Activated T-cell treated with anti-CD3 and anti-CD28 coated beads, Interleukin-2, amount 50 U/mL, for 48 hours (primary cell): ENCODE measurements at places on chromosomes 1 and 21.
A peak's percentile ranks its signal among the peaks of the same experiment; 100 is the strongest.

DNA sequence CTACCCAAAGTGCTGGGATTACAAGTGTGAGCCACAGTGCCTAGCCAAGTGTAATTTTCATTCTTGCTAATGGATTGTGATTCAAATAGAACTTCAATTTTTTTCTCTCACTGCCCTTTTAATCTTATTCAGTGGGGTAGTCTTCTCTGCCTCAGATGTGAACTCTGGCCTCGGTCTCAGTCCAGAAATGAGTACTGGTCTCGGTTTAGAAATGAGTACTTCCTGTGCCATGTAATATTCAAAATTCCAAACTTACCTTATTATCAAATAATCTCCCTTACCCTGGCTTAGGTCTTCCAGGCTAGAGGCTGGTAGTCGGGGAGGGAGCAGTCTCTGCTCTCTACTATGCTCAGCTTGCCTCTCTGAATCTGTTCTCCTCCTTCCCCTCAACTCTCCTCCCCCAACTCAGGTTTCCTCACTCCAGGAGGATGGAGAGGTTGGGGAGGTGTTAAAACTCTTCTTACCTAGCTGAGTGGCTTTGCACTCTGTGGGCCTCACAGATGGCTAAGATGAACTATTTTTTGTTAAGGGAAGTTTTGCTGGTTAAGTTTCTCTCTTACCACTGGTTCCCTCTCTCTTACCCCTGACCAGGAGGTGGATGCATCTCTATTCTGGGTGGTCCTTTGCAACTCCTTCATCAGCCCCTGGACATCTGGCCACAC is 4.8 kb upstream of the SLAMF9 start:
- DNase-seq = no peak

DNA sequence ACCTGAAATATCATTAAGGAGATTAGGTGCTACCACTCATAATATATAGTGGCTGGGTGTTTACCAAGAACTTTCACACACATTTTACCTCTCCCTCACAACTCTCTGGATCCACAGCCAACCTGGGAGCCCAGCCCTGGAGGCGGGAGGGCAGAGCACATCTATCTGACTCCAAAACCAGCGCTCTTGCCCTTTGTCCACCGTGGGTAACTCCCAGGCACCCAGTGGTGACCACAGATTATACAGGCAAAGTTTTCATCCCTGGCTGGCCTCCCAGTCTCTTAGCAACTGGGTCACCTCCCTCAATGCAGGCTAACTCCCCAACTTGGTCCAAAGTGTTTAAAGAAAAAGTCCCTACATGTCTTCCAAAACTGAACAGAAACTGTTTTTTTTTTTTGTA is 2.4 kb downstream of the PAQR7 start:
- DNase-seq = no peak

GRCh38 chr1:116763116-116763786 is 9.0 kb downstream of the CD2 start:
- DNase-seq = peak; percentile 83

- DNase-seq = no peak
Measured at GRCh38 chr1:107450899-107451664, 310.2 kb downstream of the NTNG1 start.

- DNase-seq = no peak
Measured at GRCh38 chr1:175179837-175180590, 12.6 kb downstream of the KIAA0040 start.

DNA sequence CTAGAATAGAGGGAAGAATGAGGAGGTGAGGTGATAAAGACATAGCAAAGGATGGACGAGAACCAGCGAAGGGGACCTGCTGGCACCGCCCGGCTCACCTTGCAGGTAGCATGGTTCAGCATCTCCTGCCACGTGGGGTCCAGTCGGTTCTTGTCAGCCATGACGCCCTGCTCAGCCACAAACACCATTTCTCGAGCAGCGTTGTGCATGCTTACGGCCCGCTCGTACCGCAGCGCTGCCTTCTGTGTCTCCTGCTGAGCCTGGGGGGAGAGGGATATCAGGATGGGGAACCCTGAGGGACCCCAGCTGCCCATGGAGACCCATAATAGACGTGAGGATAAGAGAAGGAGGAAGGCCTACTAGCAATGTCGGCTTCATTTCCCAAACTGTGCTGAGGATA is 11.4 kb downstream of the SH3BP5L start:
- no peak for DNase-seq

- no peak for DNase-seq
Measured at GRCh38 chr1:190429932-190430331, 47.7 kb downstream of the BRINP3 start.

DNA sequence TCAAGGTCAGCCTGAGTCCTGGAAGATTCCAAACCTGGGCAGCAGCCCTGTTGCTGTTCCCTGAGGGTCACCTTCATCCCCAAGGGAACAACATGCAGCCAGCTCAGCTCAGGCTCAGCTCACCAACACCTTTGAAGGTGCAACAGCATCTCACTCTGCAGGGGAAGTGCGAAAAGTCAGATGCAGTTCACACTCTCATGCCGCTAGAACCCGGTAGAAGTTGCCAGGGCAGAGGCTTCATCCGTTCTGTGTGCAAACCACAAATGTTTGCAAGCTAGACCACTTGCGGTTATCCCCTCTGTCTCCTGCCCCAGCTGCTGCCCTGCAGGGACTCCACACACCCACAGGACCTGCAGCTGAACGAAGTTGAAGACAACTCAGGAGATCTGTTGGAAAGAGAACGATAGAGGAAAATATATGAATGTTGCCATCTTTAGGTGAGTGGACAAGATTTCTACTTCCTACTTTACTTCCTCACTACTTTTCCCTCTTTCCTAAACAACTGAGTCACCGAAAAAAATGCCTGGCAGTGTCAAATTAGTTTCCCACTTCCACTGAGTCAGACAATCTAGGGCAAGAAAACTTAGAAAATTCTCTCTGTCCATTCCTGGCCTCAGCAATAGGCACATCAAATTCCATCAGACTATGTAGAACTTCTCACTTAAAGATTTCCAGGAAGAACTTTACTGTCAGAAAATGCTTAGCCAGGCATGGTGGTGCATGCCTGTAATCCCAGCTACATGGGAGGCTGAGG is 1.8 kb upstream of the FCRL6 start:
- peak; percentile 28 for DNase-seq

- no peak for DNase-seq
Measured at GRCh38 chr1:24873148-24873547, 56.9 kb downstream of the RUNX3 start.

- DNase-seq = no peak
Measured at GRCh38 chr1:185719021-185719420, 15.2 kb upstream of the HMCN1 start.

DNA sequence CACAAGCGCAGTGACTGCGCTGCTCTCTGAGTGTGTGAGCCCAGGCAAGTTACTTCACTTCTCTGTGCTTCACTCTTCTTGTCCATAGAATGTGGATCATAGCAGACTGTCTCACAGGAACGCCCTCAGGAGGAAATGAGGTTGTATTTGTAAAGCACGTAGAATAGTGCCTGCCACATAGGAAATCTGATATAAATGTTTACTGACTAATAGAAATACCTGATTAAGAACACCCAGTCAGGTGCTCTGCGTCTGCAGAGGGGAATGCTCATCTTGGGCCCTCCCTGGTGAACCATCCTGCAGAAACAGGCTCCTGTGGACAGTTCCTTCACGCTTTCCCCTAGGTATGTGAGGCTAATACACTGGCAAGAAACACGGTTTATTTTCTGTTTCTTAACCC is 100.3 kb downstream of the BEND5 start:
- no peak for DNase-seq

- DNase-seq = no peak
Measured at GRCh38 chr1:109977225-109977624, 7.3 kb upstream of the AHCYL1 start.
